ENCODE measurements at places on chromosomes 1 and 21. TPM values are rescaled to one million over a fixed set of nuclear protein-coding genes. Genes with fewer than 3 reads are reported as not detected.

The RHBG gene
- not detected for total RNA-seq

DNA sequence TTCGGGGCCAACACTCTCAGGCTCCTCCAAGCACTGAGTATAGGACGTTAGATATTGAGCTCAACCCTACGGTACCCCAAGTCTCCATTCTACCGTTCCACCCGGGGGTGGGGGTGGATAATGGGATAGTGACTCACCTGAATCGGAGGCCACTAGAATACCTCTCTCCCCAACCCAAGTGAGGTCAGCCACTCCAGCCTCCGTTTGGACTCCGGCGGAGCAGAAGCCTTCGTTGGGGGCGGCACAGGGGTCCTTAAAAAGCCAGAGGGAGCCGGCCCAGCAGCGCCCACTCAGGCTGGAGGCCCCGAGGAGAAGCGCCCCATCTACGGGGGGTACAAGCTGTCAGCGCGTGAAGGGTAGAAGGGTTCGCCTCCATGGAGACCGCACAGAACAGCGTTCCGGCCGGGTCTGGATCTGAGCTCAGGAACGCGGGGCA is 556 bp downstream of the WDR77 start:
- DNase-seq = no peak

DNA sequence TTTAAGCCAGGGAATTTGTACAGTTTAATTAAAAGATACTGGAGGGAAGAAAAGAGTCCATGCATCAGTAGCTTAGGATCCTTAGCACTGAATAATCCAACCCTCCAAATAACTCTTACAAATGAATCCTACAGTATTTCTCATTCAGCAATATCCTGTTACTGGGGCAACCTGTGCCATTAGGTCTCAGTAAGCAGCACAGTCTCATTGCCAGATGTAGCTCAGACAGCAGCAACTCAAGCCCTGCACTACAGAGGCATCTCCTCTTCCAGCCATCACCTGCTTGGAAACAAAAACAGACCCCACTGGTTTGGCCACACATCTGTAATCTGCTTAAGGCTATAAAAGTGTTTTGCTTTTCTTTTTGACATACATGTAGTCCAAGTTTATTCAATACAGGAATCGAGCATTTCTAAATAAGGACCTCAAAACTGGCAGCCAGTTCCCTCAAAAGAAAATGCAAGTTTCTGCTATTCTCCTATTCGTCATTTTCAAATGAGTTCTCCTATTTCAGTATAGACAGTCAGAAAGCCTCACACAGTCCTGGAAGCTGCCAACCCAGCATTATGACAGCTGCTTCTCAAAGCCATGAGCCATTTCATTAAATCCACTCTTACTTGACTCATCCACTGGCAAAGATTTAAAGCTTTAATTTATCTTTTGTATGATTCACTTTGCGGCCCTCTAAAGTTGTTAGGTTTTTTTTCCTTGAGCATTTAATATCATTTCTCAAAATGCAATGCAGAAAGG is 129.0 kb downstream of the APP start:
- no peak for DNase-seq

GRCh38 chr1:56414728-56415224 is 164.6 kb downstream of the PLPP3 start:
- no peak for DNase-seq

DNA sequence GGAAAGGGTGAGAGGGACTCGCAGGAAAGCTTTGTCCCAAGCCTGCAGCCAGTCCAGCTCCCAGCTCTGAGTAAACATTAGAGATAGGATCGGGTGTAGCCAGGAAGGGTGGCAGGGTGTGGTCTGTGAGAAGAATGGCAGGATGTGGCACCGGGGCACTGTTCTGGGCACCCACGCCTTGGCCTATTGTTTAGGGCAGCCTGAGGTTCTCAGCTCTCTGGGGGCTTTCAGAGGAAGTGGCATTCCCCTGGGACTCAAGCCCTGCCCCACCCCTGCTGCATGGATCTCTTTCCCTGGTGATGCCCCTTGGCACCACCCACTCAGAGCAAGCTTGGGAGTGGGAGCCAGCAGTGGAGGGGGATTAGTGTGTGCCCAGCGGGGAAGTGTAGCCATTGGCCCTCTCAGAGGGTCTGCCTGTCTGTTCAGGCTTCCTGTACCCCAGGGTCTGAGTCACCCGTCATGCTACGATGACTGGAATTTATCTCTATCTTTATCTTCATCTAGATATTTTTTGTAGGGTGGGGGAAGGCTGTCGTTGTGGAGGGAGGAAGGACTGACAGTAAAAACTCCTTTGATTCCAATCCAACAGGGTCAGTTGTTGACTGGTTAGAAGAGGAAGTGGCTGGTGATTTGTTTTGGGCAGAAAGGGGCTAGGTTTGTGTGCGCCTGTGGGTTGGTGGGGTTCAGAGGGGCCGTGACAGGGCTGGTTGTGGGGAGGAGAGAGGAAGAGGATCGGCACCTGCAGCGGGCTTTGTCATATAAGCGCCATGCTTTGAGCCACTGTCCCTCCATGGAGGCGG is 31.6 kb downstream of the SOX13 start:
- no peak for DNase-seq

Data from activated naive CD8-positive, alpha-beta T cell treated with anti-CD3 and anti-CD28 coated beads, Interleukin-2, amount 10 ng/mL, durations not matched to agents 7 days and 5 days (primary cell).